ENCODE measurements at places on chromosomes 16 and 17.

- peak; percentile 1 for DNase-seq
Observed at GRCh38 chr17:49873466-49873865, 25.6 kb upstream of the TAC4 start.

GRCh38 chr17:53150101-53150698 is 672.5 kb upstream of the KIF2B start:
- DNase-seq, result no peak

- DNase-seq, result peak; percentile 79
Observed at GRCh38 chr17:50935221-50935995, 69.3 kb upstream of the TOB1 start.

DNA sequence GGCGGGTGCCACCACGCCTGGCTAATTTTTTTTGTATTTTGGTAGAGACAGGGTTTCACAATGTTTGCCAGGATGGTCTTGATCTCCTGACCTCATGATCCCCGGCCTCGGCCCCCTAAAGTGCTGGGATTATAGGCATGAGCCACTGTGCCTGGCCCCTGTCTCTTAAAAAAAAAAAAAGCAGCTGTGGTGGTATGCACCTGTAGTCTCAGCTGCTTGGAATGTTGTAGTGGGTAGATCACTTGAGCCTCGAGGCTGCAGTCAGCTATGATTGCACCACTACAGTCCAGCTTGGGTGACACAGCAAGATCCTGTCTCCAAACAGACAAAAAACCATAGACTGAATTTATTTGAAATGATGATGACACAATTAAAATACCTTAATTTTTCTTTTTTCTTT is 24.3 kb downstream of the CDK12 start:
- DNase-seq, result no peak

DNA sequence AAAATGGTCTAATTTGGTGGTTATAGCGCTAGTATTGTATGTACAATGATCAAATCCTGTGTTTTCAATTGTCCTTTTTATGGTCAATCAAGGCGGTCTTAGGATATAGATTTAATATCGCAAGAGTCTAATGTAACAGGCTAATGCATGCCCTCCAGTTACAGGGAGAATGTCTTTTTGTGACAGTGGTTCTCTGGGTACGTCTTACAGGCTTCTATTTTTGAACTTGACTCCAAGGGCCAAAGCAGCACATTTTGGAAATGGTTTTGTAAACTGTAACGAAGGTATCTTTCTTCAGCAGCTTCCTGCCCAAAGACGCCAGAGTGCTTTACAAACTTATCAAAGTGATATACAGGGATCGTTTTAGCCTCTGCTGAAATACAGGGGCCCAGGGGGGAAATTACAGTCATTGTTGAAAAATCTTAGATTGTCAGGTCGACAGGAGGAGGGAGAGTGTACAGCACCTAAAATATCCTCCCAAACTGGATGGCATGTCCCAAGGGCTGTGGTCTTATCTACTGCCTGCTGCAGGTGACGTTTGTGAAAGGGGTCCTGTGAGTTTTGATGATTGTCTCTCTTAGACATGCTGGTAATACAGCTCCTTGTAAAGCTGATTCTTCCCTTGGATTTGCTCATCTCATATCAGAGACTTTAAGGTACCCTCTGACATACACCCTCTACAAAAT is 288.5 kb downstream of the CDH13 start:
- DNase-seq, result no peak

DNA sequence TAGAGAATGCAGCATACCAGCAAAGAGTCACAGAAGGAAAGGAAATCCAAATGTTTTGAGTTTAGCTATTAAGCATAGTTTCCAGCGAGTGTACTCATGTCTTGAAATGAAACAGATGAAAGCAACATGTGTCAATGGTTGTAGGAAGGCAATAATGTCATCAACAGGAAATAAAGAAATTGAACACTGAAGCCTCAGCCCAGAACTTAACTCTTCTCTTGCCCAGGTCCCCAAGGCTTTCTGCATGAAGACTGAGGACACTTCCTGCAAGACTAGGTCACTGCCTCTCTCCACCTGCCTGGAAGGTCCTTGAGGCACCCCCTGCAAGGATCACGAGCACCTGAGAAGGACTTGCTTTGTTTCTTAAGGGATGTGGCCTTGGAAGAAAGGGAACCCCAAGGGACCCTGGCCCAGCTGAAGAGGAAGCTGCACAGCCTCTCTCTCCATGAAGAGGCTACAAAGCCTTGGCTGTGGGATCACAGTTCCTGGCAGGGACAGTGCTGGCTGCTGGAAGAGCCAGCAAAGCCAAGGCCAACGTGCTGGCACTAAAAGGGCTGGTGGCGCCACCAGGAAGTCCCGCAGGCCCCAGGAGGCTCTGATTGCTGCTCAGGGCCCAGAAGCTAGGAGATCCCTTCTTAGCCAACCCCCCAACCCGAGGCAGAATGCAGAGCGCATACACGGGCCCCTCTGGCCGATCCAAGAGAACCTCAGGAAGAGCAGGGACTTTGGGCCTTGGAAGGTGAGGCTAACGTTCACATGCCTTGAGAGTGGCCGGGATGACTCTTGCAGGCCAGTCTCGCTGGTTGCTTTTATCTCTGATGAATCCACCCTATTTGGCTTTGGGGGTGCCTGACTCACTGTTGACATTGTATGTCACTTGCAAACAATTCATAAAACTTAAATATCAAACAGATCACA is 23.4 kb upstream of the AXIN2 start:
- peak; percentile 68 for DNase-seq

GRCh38 chr17:74759941-74760340 is 11.5 kb downstream of the NHERF1 start:
- DNase-seq, result no peak

- no peak for DNase-seq
Observed at GRCh38 chr17:9290226-9290613, 268.9 kb downstream of the NTN1 start.
